ENCODE measurements at places on chromosomes 1 and 21. TPM values are rescaled to one million over a fixed set of nuclear protein-coding genes. Genes with fewer than 3 reads are reported as not detected.

The UBE2U gene
- total RNA-seq, result not detected

- no peak for DNase-seq
Measured at GRCh38 chr1:60621368-60621851, 461.0 kb upstream of the NFIA start.

DNA sequence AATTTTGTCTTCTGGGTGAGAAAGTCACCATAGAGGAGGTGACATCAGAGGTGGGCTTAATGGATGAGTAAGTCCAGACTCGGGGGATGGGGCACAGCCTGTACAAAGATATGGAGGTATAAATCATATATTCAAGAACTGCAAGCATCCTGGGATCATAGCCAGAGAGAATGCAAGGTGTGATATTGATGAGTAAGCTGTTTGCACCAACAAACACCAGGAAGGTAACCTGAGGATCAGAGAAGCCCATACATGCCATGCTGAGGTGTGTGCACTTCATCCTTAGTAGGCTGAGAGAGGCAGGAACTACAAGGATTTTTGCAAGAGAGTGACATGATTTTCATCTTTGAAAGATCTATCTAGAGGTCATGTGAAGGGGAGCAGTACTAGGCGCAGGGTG lies 306.4 kb downstream of the HHAT start:
- DNase-seq, result no peak

GRCh38 chr1:181251001-181251712 lies 162.7 kb downstream of the IER5 start:
- DNase-seq, result no peak

DNA sequence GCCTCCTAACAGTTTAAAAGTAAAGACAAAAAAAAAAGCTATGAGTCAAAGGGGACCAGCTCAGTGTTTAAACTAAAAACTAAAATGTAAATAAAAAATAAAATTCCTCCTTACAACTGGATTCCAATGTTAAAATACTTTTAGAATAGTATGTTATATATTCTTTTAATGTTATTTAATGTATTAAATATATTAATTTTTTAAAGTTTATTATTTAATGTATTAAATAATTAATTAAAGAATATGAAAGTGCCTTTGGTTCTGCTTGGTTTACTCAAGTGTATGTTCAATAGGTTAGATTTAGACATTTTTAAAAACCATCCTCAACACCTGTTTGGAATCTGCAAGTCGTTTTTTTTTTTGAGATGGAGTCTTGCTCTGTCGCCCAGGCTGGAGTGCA lies 13.1 kb downstream of the ACBD6 start:
- DNase-seq, result no peak

GRCh38 chr1:20634065-20634593 lies 871 bp downstream of the PINK1 start:
- no peak for DNase-seq

- DNase-seq, result no peak
Measured at GRCh38 chr1:66351913-66352312, 182.0 kb upstream of the SGIP1 start.

DNA sequence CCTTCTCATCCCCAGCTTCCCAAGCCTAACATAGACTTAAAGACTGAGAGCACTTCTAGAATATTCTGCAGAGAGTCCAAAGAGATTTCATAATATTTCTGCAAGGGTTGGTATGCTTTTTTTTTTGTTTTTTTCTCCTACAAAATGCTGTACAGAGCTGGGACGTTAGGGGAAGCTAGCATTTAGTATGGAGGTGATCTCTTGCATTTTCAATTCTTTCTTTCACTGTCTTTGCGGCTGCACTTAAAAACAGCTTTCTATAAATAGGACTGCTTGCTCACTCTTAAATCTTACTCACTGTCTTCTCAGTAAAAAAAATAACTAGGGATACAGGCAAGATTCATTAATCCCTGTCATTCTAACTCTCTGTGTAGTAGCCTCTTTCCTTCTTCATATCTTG lies 7.4 kb downstream of the DSCAM start:
- no peak for DNase-seq
